ENCODE measurements at places on chromosomes 1 and 21.

- peak; percentile 57 for DNase-seq
Observed at GRCh38 chr1:232428786-232429530, 201.0 kb downstream of the SIPA1L2 start.

DNA sequence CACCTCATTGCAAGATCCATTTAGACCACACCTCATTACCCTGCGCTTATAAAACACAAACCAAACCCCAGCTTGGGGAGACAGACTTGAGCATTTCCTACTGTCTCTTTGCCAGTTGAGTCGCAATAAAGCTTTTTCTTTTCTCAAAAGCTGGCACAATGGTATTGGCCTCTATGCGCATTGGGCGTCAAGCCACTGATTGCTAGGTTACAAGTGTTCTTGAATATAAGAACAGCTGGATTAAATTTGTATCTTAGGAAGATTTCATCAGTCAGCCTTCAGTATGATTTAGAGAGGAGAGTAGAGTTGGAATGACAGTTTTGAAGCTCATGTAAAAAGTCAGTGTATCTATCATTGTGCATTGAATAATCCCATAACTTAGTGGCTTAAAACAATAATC lies 84.9 kb upstream of the RAB4A start:
- no peak for DNase-seq

DNA sequence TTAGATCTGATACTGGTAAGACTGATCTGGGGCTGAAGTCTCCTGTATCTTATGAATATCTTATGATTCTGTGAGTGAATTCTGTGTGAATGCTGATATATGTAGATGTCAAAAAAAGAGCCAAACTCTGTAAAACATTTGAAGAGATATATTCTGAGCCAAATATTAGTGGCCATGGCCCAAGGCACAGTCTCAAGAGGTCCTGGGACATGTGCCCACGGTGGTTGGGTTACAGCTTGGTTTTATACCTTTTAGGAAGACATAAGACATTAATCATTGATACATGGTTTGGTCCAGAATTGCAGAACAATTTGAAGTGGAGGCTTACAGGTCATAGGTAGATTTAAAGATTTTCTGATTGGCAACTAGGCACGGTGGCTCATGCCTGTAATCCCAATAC lies 118.3 kb downstream of the KCNK1 start:
- DNase-seq: no peak

DNA sequence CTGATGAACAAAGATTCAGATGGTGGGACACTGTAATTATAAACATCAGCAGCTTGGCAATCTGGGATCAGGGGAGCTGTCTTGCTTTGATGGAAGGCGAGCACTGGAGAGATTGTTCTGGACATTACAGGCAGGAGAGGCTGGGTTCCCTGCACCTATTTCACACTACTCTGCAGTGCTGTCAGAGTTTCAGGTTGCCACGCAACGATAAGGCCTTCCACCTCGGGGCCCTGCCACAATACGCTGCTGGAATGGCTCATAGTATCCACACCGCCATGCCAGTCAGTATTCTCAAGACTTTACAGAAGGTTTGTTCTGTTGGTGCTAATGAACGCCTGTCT lies 96.8 kb downstream of the GLIS1 start:
- DNase-seq: no peak

- DNase-seq: no peak
Observed at GRCh38 chr21:45474323-45474950, 67.8 kb downstream of the SLC19A1 start.

DNA sequence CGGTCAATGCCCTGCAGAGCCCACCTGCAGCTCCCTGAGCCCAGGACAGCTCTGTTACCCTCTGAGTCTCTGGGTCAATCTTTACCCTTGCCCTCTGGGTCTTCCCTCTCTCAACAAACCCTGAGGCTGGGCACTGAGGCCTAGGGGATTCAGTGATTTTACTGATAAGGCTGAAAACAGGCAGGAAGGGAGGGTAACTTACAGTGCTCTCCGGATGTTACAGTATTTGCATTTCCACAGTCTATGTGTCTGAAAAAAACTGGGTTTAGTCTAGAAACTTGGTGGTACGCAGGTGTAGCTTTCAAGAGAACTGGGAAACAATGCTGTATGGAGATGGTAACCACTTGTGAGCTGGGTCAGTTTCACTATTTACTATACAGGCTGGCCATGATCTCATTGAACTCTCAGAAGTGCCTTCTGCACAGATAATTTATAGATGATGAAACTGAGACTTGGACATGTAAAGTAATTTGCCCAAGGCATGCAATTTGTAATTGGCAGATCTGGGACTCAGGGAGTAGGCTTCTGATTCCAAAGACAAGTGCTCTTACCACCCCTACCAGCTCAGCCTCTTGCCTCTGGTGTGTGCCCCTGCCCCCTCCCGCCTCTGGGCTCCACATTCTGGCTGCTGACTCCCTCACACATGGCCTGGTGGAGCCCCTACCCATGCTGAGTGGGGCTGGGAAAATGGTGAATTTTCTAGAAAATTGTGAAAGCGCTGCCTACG lies 48.8 kb downstream of the TENT5C start:
- DNase-seq: no peak

- DNase-seq: no peak
Observed at GRCh38 chr1:53325326-53326087, 2.4 kb downstream of the LRP8 start.

DNA sequence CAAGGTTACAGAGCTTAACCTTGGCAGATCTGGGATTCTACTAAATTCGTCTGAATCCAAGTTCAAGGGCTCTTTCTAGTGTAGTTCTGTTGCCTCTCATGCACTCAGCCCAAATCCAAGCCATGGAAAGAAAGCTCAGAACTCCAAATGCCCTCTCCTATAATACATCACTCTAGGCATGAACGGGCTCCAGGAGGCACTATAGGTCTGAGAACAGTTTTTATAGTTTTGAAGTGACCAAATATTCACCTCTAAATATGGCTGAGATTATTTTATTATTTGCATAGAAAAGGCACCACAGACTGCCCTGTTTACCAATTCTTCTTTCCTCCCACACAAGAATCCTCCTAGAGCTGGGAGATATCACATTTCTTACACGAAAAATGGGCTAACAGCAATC lies 327.9 kb upstream of the BEND5 start:
- DNase-seq: no peak

DNA sequence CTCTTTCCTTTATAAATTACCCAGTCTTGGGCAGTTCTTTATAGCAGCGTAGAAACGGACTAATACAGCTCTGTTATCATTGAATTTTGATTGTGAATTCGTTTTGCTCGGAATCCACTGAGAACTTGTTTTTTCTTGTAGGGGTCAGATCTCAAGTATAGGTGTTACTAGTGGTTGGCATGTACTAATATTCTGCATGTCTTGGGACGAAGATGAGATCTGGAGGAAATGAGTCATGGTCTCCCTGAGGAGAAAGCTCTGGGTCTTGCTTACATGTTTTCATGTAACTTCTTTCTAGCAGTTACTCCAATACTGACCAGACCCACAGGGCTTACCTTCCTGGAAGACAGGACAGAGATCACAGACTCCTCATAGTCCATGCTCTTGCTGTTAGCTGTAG lies 30.3 kb downstream of the ZSCAN20 start:
- DNase-seq: no peak

DNA sequence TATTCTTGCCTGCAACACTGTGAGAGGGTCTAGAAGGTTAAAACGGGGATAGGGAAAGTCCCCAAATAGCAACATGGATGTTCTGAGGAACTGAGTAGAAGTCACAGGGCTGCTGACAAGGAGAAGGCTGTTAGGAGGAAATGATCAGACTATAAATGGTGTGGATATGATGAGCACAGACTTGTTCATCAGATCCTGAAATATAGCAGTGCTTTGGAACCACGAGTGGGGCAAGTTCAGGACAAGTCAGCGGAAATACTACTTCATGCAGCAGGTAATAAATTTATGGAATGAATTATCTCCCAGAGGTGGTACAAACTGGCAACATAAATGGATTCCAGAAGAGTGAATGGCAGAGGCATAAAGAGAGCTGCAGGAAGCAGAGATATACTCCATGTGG lies 3.2 kb upstream of the KIAA0040 start:
- DNase-seq: no peak

DNA sequence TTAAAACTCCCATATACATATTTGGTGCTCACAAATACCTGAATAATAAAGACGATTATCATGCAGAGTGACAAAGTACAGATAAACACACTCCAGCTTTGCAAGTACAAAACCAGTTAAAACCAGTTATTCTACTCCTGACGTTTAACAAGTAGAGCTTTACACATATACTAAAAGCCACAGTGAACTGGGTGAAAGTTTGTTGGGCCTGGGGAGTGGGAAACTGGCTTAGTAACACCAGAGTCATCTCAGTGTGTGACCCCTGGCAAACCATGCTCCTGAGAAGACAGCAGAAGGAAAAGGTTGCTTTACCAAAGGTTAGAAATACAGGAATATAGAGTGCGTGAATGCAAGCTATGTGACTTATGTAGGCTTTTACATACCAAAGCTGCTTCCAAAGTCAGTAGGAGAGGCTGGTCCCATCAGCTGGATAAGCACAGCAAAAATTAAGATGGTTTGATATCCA lies 148.1 kb downstream of the NRIP1 start:
- no peak for DNase-seq

GRCh38 chr1:25524568-25525360 lies 18.6 kb upstream of the LDLRAP1 start:
- DNase-seq: no peak

- DNase-seq: no peak
Observed at GRCh38 chr1:67162954-67163353, 3.3 kb upstream of the IL23R start.

All from retina (tissue), 1 donor.